ENCODE measurements at places on chromosomes 7 and 10. TPM values are rescaled to one million over a fixed set of nuclear protein-coding genes. Genes with fewer than 3 reads are reported as not detected.

- DNase-seq, result no peak
Observed at GRCh38 chr7:117012696-117013095, 59.4 kb downstream of the ST7 start.

GRCh38 chr7:108613949-108614381 lies 44.3 kb downstream of the DNAJB9 start:
- DNase-seq, result no peak

- no peak for DNase-seq
Observed at GRCh38 chr7:132488634-132489302, 87.5 kb downstream of the PLXNA4 start.

DNA sequence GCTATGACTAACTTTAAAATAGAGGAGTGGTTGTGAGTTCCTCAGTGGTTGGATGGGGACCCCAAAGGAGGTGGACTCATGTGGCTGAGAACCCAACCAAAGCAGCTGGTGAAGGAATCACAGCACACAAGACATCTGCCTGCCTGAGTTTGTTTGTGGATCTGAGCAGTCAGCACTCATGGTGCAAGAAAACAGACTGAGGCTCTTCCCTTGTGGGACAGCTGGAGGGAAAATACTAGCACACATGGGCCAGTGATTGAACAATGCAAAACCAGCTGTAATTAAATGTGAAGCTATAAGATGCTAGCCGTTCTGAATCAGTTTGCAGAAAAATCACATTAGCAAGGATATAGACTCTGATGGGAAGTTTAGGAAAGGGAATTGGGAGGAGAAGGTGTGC lies 707.3 kb downstream of the GRID1 start:
- DNase-seq, result no peak

GRCh38 chr7:1193593-1194424 lies 33.8 kb upstream of the ZFAND2A start:
- peak; percentile 74 for DNase-seq

Gene LEP
- 0.86 TPM for total RNA-seq

DNA sequence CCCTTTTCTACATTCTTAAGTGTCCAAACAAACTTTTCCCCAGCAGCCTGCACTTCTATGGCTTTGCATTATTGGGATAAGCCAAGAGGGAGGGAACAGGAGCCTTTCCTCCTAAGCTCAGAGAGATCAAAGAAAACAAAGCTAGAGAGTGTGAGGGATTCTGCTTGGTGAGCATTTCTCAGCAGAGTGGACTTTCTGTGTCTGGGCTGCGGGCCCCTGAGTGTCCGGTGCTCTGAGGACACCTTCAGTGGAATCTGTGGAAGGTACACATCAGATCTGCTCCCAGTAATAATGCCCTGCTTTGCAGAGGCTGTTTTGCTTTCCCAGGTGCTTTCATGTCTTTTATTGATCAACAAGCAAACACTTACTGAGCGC lies 50.2 kb downstream of the KCNMA1 start:
- no peak for DNase-seq

Gene CALCR
- total RNA-seq, result 0.05 TPM

GRCh38 chr7:20236790-20237189 lies 19.6 kb upstream of the MACC1 start:
- no peak for DNase-seq

- DNase-seq, result peak; percentile 48
Observed at GRCh38 chr7:83162402-83163256, at the start of gene PCLO. PCLO (minus strand) TSS chr7:83162884; CDS start chr7:83162592, 292 bp downstream.

- DNase-seq, result no peak
Observed at GRCh38 chr7:156167417-156167807, 355.1 kb upstream of the SHH start.

DNA sequence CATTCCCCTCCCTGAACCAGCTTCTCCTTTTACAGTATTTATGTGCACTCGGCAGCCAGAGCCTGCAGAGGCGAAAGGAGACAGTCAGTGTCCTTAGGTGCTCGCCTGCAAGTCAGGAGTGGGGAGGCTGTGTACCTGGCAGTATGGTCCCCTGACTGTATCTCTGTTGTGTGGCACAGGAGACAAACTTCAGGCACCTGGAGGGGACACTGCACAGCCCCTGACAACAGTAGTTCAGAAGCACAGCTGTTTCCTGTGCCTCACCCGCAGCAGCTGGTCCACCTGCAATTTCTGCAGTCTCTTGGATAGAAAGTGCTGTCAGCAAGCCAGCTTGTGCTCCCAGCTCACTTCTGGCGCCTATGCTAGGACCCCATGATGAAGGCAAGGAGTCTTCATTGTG lies 73.4 kb upstream of the LAMB4 start:
- DNase-seq, result no peak

Gene MYH16
- total RNA-seq, result not detected

GRCh38 chr7:25559581-25560367 lies 331.5 kb upstream of the NPVF start:
- no peak for DNase-seq

Gene TMEM140
- 22.8 TPM for total RNA-seq

GRCh38 chr10:117537904-117538524 lies 4.5 kb upstream of the EMX2 start:
- DNase-seq, result no peak

Gene ETV1
- total RNA-seq, result 25.7 TPM

DNA sequence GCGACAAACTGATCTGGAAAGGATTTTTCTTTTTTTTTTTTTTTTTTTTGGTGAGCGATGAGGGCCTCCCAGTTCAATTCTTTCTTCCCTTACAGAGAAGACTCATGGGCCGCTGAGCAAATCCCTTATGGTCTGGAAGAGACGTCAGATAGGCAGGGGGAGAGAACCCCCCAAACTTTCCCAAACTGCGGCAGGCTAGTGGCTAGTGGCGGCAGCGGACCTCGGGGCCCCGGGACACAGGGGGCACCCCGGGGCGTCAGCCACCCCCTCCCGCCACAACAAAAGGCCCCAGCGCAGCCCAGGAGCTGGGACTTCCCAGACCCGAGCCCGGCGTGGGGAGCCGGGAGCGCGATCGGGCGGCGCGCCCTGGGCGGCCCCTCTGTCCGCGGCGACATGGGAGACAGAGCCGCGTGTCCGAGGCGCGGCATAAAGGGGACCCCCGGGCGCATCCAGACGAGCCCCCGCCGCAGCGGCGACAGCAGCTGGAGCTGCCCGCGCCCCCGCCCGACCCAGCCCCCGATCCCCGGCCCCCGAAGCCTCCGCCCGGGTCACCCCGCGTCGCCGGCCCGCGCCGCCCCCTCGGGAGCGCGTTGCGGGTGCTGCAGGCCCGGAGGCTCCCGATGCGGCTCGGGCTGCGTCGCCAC lies 755 bp downstream of the FAM171A1 start:
- peak; percentile 44 for DNase-seq

DNA sequence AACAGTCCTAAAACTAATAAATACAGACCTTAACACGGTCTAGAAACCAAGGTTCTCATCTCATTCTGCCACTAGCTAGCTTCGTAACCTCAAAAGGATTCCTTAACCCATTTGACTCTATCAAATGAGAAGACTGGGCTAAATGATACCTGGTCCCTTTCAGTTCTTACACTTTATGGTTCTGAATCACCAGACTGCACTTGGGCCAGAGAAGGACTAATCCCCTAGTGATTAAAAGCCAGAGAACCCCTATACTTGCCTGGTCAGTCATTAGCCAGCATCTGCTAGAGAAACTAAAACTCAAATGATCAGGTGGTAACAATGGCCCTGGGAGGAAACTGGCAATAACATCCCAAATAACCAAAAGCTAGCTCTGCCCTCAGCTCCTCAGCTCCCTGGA lies 16.8 kb downstream of the TMEM243 start:
- no peak for DNase-seq

DNA sequence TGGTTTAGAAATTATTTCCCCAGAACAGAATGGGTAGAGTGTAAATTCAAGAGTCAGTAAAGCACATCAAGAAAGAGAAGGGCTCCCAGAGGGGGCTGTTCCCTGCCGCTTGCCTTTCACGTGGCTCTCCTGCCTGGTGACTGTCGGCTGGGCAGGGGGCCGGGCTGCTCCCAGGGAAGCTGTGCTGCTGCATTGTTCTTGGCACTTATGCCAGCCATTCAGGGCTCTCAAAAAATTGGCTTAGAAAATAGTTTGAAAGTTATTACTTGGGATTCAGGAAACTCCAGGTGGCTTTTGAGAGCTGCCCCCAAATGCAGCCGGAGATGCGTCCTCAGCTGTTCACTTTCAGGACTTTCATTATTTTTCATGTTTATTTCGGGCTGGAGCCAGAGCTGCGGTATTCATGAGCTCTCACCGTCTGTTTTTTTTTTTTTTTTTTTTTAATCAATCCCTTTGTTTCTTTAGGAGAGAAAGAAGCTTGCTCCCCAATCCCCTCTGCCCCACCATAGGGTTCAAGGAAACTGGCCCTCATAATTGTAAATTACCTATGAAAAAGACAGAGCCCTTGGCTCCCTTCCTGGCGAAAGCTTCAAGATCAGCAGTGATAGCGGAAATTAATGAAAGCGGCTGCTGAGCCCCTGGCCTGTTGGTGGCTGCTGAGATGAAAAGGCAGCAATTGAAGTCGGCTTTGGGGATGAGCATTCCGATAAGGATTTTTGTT lies 94.1 kb downstream of the SORCS3 start:
- DNase-seq, result peak; percentile 66

DNA sequence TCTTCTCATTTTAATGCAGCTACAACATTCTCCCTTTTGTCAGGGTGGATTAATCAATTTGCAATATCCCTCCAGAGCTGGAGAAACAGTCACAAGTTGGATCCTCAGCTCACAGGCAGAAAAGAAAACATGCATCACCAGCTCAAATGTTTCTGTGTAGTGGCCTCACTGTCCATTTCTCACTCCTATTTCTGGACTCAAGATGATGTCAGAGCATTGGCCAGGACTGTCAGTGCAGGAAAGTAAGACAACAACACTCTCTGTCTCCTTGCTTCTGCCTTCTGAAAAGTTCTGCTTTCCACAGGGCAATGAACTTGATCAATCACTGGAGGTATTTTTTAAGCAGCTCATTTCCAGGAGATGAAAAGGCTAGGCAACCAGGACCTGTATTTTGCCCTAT lies 8.2 kb upstream of the SVIL start:
- DNase-seq, result no peak

GRCh38 chr10:109991266-109991855 lies 16.4 kb upstream of the ADD3 start:
- no peak for DNase-seq

GRCh38 chr7:142632271-142633134 lies 116.8 kb upstream of the PRSS1 start:
- peak; percentile 55 for DNase-seq

DNA sequence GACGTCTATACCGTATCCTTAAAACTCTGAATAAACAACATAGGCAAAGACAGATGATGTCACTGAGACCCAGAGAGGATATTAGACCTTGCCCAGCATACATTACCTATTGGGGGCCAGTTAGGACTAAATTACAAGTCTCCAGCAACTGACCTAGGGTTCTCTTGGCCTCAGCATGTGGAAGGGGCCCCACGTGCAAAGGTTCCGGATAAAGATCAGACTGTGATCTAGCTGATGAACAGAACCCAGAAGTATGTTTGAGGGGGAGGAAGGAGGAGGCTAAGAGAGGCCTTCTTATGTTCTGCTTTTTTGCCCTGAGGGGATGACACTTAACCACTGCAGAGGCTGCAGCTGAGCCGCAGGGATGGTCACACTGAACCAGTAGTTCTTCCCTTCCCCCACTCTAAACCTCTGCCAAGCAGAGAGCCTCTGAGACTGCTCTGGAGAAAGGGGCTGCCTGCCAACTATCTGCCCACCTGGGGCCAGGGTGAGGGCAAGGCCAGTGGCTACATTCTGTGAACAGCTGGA lies 24.0 kb upstream of the KMT2C start:
- DNase-seq, result peak; percentile 52

- peak; percentile 80 for DNase-seq
Observed at GRCh38 chr10:131726076-131726880, 174.5 kb upstream of the PPP2R2D start.

Gene PCLO
- 3.8 TPM for total RNA-seq

- no peak for DNase-seq
Observed at GRCh38 chr7:80335511-80336231, 176.2 kb downstream of the GNAT3 start.

Gene OPN4
- total RNA-seq, result 0.40 TPM

- no peak for DNase-seq
Observed at GRCh38 chr10:110274647-110275046, 30.1 kb downstream of the SMNDC1 start.

DNA sequence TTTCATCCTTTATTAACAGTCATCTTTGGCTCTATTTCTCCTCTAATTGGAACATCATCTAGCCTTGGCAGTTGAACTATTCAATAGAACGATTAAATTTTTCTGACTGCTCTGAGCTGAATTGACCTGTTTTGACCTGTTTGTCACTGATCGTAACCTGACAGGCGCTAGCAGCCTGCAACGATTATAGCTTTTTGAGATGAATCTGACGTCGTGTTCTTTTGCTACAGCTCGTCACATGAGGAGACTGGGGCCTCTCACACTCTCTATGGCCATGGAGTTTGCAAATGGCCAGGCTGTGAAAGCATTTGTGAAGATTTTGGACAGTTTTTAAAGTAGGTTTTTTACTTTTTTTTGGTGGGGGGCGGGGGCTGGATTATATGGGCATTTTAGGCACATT lies 229.8 kb downstream of the FOXP2 start:
- DNase-seq, result no peak

DNA sequence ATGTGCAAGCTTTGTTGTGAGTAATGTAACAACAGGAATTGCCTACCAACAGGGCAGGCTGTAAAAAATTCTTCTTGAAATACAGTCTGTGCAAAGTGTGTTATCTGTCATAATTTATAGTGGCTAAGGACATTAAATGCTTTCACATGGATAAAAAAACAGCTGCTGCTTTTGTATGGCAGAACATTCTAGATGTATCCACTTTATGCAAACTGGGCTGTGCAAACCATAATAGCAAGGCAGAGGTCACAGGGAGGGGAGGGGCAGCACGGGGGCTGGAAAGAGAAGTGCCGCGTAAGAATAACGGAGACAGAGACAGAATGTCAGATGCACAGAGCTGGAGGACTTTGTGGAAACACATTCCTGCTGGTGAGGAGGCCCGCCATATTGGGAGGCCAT lies 86.1 kb downstream of the VOPP1 start:
- no peak for DNase-seq
